DND-41 (cell line): ENCODE measurements at places on chromosomes 5 and 9.

DNA sequence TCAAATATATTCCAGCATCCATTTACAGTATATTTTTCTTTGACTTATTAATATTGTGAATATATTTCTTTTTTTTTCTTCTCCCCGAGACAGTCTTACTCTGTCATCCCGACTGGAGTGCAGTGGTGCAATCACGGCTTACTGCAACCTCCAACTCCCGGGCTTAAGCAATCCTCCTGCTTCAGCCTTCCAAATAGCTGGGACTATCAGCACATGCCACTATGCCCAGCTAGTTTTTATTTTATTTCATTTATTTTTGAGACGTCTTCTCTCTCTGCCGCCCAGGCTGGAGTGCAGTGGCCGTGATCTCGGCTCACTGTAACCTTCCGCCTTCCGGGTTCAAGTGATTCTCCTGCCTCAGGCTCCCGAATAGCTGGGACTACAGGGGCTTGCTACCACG is 7.4 kb upstream of the GLIPR2 start:
- DNase-seq, result no peak

DNA sequence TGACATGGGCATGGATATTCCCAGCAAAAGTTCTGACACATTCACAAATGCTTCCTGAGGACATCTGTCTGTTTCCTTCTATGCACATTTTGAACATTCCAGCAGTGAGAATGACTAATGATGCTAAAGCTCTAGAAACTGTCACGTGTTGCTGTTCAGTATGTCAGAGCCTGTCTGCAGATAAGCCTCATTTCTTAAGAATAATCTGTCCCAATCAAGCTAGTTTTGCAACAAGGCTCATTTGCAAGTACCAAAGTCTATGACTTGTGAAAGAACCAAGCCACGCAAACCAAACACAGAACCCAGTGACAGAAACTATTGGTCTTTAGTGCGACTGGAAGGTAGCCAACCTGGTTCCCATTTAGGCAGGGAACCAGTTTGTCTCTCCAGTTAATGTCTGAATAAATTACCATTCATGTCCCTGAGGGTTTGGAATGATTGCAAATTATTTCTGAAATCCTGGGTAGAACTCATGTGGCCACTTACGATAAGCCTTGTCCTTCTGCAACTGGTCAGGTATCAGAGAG is 178.5 kb downstream of the C9orf152 start:
- DNase-seq, result no peak

GRCh38 chr9:106324591-106325280 is 538.2 kb upstream of the ZNF462 start:
- no peak for DNase-seq

DNA sequence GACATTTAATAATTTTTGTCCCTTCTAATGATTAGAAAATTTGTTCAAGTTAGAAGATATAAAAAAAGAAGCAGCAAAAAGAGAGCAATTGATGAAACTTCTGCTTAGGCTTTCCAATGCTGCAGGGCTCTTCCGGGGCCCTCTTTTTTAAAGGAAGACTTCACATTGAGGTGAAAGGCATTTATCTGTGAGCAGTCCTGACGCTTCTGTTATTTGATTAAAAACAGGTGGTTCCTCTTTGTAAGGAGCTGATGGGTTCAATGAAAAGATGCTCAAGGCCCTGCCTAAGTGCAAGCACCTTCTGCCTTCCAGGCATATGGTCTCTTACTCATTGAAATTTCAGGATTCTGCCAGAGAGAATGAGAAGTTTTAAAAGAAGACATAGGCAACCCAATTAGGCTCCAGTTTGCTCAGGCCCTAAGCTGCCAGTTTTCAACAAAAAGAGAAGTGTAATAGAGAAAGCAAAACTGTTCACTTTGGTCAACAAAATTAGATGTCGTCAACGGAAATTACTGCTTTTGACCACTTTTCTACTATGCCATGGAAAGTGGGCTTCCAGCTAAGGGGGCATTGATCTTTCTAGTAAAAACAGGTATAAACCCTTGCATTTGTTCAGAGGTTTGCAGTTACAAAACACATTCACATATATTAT is 100.2 kb downstream of the INSYN2B start:
- DNase-seq, result no peak

DNA sequence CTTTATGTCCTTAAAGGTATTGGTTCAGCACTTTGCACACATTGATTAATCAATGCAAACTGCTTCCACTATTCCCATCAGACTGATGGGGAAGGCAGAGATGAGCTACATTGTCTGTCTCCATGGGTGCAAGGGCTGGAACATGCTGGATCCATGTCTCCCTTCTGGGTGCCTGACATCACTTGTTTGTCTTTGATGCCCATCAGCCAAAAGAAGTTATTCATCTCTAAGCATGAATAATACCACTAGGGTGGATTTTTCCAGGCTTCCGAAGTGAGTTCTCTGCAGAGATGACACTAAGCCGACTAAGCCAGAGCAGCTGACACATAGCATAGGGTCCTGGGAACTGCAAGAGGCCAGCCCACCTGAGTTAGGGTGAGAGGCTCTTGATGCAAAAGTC is 8.7 kb downstream of the FGF1 start:
- DNase-seq, result no peak

DNA sequence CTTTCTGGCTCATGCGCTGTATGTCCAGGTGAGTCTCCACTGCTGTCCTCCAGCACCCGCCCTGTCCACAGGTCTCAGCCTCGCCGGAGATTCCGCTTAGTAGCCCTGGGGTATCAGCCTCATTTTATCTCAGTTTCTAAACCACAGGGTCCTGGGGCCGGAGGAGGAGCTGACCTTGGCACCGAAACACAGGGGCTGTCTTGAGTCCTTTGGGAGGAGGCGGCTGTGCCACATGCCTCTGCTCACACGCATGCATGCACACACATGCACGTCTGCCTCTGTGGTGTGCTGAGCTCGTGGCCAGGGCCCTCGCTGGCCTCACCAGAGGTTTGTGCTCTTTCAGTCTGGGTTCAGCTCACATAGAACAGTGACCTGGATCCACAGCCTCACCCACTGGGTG is 23.3 kb downstream of the TRIP13 start:
- DNase-seq, result no peak

GRCh38 chr9:93536167-93536566 is 40.2 kb upstream of the PHF2 start:
- DNase-seq, result no peak

- no peak for DNase-seq
Observed at GRCh38 chr5:139667730-139668063, 19.5 kb downstream of the CXXC5 start.

GRCh38 chr5:8961956-8962355 is 583.9 kb downstream of the SEMA5A start:
- no peak for DNase-seq

GRCh38 chr9:101126556-101126955 is 98.0 kb downstream of the PLPPR1 start:
- DNase-seq, result no peak

- DNase-seq, result no peak
Observed at GRCh38 chr5:154284433-154284832, 93.9 kb downstream of the GALNT10 start.

DNA sequence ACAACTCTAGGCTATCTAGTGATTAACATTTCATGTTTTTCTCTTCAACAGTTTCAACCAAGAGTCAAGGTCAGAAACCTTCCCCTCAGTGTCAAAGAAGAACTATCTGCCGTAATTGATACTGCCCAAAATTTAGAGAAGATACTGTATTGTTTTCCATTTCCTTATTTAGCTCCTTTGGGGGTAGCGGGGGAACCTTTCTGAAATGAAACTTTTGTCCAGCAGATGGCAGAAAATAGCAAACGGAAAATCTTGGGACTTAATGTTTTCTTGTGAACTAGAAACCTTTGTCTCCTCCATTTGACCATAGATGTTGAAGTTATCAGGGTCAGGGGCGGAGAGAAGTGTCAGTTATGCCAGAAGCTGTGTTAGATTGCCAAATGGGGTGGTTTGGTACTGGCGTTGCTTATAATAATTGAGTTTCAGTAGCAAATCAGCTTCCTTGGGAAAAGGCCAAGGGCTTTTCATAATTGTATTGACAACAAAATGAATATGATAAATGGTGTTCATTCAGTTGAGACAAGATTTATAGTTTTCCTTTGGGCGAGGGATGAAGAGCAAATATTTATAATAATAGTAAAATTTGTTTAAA is 101.7 kb upstream of the TLX3 start:
- DNase-seq, result peak; percentile 68

- no peak for DNase-seq
Observed at GRCh38 chr5:110088676-110089436, 399.1 kb downstream of the MAN2A1 start.

DNA sequence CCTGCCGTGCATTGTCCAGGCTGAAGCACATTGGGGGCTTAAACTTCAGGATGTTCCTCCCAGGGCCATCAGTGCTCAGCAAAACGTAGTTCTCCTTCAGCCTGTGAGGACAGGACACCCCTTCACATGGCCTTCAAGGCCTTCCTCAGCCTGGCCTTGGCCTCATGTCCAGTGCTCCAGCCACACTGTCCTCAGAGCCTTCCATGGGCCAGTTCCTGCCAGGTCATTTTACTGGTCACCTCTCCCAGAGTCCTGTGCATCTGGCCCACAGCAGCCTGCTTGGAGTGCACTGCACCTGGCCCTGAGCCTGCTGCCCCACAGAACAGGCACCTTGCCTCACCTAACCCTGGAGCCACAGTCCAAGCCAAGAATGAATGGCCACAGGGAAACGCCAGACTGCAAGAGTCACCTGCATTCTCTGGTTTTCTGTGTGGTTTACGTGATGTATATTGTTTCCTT is 8.7 kb downstream of the HNRNPAB start:
- DNase-seq, result no peak

DNA sequence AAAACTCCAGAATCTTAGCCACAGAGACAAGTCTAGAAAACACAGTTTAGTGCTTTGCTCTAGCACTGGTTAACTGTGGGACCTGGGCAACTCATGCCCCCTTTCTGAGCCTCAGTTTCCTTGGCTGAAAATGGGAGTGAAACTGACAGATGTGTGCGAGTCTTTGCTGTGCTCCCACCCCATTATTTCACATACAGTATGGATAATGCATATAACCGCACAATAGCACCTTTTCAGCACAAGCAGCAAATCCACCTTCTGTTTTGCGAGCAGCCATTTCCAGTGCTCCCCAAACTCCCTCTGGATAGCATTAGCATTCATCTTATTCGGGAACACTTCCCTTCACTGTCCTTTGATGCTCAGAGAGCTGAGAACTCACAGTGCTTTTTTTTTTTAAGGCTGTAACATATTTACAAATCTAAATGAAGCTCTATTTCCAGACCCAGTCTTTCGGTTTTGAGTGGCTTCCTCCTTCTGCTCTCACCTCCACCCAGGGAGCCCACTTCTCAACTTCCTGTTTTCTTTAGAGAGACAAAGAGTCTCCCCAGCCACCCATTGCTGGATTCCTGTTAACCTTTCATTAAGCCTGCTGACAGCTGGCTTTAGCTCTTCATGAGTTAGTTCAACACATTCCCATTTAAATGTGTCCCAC is 49.2 kb downstream of the TIMD4 start:
- no peak for DNase-seq

GRCh38 chr9:110031511-110032173 is 176.3 kb downstream of the C9orf152 start:
- DNase-seq, result no peak

- DNase-seq, result no peak
Observed at GRCh38 chr5:82045554-82046275, 73.9 kb downstream of the ATG10 start.

DNA sequence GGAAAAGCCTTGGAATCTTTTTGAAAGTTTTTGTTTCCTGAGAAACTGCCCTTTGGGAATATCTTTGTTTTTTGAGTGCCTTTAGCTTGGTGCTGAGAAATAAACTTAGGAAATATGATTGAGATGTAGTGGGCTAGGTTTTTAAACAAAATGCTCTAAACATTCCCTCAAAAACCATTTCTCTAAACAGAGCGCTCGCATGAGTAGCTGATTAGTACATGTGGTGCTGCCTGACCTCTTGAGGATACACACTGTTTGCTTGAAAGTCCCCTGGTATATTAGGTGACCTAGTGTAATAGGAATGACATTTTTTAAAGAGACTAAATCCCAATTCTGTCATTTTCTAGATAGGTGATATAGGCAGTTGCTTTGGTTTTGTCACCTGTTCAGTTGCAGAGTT is 132.3 kb downstream of the ADAMTSL1 start:
- DNase-seq, result no peak

DNA sequence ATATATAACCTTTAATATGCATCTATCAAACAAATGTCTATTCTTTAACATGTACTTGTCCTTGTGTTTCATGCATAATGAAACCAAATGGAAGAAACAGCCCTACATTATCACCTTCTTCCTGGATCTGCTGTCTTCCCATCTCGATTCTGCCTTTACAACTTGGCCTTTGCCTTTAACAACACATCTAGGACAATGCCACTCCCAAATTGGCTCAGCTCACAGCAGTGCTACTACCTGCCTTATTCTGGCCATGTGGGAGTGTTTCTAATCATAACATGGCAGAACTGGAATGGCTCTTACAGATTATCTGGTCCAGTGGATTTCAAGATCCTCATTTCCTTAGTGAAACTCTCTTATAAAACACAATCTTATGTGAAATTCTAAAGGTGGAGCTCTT is 176.5 kb downstream of the CARTPT start:
- no peak for DNase-seq

GRCh38 chr9:101569741-101570501 is 24.8 kb downstream of the PPP3R2 start:
- DNase-seq, result no peak

- DNase-seq, result no peak
Observed at GRCh38 chr9:75123696-75124095, 35.4 kb downstream of the OSTF1 start.

DNA sequence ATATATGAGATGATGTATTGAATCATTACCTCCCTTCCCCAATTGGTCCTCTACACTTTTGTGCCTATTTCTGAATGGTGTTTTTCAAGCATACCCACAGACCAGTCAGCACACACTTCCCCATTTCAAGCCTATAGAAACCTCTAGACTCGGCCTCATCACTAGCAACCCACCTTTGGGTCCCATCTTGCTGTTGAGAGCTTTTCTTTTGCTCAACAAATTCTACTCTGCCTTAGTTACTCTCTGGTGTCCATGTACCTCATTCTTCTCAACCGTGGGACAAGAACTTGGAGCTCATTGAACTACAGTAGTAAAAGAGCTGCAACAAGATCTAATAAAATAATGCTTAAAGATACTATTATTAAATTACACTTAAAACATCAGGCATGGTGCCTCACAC is 49.0 kb upstream of the KDM4C start:
- DNase-seq, result no peak

- no peak for DNase-seq
Observed at GRCh38 chr5:171664489-171664888, 121.1 kb upstream of the SMIM23 start.

DNA sequence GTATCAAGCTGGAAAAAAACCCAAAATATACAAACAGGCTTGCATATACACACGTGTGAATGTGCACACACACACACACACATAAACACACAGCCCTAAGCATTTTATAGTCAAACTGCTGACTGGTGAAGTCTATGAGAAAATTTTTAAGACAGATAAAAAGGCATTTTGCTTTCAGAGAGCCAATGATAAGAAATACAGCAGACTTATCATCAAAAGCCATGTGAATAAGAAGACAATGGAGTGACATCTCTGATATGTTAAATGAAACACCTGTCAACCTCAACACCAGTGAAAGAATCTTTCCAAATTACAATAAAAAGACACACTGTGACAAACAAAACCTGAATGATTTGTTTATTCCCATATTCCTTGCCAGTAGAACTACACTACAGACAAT is 233.3 kb downstream of the CDH9 start:
- DNase-seq, result no peak

- DNase-seq, result no peak
Observed at GRCh38 chr9:132986114-132986513, 7.6 kb downstream of the GFI1B start.
